ENCODE measurements at places on chromosomes 5 and 9.

- DNase-seq: peak; percentile 67
Measured at GRCh38 chr9:73780916-73781315, 629.3 kb downstream of the ANXA1 start.

DNA sequence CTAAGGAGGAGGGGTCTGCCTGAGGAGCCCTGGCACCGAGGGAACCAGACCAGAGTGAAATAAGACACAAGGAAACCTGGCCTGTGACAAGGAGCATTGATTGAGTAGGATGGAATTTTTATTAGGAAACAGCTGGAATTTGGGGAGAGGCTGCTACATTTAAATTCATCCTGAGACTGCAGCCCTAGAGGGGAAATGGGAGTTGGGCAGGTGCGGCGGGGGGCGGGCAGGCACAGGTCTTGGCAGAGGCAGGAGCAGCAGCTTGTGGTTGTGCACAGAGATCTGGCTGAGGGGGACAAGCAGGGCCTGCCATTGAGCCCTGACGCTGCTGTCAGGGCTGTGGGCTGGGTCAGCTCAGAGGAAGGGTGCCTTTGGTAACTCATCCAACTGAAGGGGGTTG lies 71.6 kb downstream of the PCDH1 start:
- DNase-seq: no peak

- peak; percentile 86 for DNase-seq
Measured at GRCh38 chr9:98315551-98316060, 60.2 kb upstream of the TBC1D2 start.

GRCh38 chr5:57435701-57436134 lies 46.9 kb downstream of the ACTBL2 start:
- peak; percentile 95 for DNase-seq

- DNase-seq: no peak
Measured at GRCh38 chr9:9778293-9778692, 834.5 kb downstream of the PTPRD start.

DNA sequence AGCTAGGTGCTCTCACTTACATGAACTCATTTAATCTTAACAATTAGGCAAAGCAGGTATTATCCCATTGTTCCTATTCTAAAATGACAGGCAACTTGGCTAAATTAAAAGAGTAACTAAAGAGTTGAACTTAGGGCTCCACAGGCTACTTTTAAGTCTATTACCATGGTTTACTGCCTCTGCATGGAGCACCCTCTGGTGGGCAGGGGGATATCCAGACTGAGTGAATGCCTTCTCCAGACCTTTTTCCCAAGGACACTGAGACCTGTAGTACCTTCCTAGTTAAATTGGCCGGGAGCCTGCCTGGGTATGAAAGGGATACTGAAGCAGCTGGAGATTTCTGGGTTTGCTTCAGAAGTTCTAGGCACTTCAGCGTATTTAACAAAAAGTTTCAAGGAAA lies 238.1 kb downstream of the ELAVL2 start:
- no peak for DNase-seq

DNA sequence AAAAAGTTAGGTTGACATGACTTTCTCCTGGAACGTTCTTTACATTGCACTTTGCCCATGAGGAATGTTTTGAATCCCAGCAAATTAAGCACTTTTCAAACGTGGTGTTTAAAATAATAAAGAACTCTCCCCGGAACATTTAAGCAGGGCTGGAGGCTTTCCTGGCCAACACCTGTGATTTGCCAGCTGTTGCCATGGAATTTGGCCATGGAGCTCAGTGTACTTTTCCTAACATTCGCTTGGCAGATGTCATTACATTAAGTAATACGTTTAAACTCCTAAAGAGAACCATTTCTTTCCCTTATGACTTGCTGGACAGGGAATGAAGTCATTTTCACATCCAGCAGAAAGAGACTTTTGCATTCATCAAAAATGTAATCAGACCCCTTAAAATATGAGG lies 146.1 kb downstream of the GAS1 start:
- peak; percentile 25 for DNase-seq
